Endothelial cell (in vitro differentiated cells): ENCODE measurements at places on chromosomes 12 and 14.

DNA sequence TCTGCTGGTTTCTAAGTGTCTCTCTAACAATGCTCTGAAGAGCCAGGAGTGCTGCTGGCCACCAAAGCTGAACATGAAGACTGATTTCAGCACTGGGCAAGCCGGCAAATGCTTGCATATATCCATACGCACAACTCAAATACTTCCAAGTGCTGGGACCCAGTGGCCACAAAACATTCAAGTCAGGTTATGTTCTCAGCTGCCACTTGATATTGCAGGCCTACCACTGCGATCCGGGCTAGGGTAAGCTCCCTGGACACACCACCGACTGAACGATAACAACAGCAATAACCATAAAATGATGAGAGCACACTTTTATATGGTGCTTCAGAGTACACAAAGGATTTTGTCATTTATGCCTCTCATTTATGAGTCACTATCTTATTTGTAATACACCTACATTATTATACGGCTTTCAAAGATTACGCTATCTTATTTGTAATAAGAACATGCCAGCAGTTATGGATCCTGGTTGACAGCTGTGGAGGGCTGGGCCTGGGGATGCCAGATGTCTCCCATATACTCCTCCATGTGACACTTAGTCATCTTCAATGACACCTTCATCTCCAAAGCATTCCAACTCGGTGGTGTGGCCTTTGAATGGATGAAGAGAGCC lies 35.5 kb downstream of the CRACR2A start:
- DNase-seq = no peak

DNA sequence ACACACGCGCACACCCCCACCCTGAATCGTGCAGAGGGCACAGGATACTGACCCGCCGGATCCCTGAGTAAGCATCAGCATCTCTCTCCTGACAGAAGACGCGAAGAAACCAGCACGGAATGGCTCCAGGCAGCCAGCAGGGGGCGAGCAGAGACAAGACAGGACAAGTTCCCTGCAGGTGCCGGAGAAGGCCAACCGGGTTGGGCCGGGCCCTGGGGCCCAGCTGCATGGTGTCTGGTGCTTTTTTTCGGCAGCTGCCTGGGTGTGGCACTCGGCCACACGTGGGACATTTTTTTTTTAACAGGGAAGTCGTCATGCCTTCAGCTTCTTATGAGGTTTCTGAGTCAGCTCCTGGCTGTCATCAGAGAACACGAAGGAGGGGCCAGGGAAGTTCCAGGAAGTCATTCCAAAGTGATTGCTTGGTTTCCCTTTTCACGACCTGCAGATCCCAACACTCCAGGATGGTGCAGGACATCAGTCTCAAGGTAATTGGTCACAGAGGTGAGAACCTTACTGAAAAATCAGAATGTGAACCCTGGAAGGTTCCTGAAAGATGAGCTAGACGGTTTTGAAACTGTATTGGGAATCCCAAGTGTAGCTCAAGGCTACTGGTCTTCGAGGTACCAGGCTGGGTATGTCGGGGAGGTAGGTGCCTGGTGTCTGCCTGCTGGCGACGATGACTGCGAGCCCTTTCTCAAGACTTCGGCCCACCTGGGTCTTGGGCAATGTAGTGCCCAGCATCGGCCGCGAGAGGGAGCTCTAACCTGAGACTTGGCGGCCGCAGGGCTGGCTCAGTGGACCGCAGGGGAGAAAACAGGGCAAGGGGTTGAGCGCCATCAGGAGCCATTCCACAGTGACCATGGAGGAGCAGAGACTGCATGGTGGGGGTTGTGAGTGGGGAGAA lies 190.8 kb upstream of the PRMT8 start:
- peak; percentile 92 for DNase-seq

GRCh38 chr14:69696204-69696527 lies 70.8 kb upstream of the SRSF5 start:
- no peak for DNase-seq

GRCh38 chr14:76812422-76813383 lies at the start of gene ANGEL1:
ANGEL1 (minus strand) TSS chr14:76812882; CDS start chr14:76812827, 55 bp downstream.
- DNase-seq = peak; percentile 96

DNA sequence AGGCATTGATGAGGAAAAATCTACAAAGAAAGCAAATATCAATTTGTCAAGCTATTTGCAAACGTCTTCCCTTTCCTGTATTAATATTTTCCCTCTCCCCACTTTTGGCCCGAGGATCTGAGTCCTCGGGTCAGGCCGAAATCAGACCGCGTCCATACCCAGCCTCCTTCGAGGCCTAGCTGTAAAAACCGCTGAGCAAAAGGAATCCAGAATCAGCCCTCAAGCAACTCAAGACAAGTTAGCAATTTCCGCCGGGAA lies 353 bp upstream of the MAPK1IP1L start:
- DNase-seq = no peak

DNA sequence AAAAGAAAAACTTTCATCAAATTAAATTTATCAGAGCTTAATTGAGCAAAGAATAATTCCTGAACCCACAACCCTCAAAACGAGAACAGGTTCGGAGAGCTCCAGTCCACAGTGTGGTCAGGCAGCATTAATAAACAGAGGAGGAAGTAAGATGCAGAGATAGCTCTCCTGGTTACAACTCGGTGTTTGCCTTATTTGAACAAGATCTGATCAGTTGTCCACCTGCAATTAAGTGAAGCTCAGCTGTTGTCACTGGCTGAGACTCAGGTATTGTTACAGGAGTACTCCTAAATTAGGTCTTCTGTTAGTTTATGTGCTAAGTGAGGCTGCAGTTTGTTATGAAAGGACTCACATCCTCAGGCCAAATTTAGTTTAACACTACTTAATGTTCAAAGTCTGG lies 451.4 kb upstream of the PDE3A start:
- no peak for DNase-seq

DNA sequence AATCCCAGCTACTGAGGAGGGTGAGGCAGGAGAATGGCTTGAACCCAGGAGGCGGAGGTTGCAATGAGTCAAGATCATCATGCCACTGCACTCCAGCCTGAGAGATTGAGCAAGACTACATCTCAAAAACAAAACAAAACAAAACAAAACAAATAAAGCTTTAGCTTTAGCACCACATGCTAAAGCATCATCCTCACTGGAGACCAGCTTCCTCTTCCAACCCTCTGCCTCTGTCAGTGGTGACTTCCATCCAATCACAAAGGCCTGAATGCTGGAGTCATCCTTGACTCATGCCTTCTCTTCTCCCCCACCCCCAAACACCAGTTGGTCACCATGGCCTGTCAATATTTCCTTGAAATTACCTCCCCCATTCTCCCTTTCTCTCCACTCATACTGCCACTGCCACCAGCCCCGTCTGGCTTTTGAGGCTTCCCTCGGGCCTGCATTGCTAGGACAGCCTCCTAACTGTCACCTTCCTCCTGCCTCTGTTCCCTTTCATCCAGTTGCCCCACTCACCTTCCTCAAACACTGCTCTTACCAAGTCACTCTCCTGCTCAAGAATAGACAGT lies 1.4 kb downstream of the ZNF385A start:
- no peak for DNase-seq

GRCh38 chr12:125861299-125862281 lies 796.4 kb downstream of the AACS start:
- no peak for DNase-seq

- peak; percentile 75 for DNase-seq
Observed at GRCh38 chr14:69879175-69880043, at the start of gene SMOC1. SMOC1 (plus strand) TSS chr14:69879416; CDS start chr14:69879679, 263 bp downstream.

GRCh38 chr14:104895786-104896661 lies 28.7 kb upstream of the PLD4 start:
- peak; percentile 3 for DNase-seq

GRCh38 chr12:56162468-56163290 lies 4.5 kb downstream of the MYL6 start:
- DNase-seq = no peak

DNA sequence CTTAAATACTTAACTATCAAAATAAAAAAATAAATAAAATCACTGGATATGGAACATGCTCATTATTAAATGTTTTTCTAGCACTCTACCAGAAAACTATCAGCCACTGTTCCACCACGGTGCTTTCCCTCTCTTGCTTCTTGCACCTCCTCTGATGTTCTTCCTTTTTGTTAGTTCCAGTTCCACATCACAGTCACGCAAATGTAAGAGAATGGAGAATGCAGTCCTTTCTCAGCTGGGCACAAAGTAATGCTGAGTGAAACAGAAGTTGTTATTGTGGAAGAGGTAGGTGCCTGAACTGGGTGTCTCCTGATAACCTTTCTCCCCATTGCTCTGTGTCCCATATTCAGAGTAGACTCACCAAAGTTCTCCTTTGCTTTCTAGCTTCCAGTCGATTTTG lies 1116.9 kb upstream of the TMEM132C start:
- DNase-seq = no peak

- DNase-seq = no peak
Observed at GRCh38 chr14:100867631-100868315, 35.7 kb downstream of the RTL1 start.
